ENCODE measurements at places on chromosomes 3 and 15.

- peak; percentile 73 for DNase-seq
These were observed at the start of gene RHOV for GRCh38 chr15:40873694-40874561. RHOV (minus strand) TSS chr15:40874234; CDS start chr15:40874139, 95 bp downstream.

DNA sequence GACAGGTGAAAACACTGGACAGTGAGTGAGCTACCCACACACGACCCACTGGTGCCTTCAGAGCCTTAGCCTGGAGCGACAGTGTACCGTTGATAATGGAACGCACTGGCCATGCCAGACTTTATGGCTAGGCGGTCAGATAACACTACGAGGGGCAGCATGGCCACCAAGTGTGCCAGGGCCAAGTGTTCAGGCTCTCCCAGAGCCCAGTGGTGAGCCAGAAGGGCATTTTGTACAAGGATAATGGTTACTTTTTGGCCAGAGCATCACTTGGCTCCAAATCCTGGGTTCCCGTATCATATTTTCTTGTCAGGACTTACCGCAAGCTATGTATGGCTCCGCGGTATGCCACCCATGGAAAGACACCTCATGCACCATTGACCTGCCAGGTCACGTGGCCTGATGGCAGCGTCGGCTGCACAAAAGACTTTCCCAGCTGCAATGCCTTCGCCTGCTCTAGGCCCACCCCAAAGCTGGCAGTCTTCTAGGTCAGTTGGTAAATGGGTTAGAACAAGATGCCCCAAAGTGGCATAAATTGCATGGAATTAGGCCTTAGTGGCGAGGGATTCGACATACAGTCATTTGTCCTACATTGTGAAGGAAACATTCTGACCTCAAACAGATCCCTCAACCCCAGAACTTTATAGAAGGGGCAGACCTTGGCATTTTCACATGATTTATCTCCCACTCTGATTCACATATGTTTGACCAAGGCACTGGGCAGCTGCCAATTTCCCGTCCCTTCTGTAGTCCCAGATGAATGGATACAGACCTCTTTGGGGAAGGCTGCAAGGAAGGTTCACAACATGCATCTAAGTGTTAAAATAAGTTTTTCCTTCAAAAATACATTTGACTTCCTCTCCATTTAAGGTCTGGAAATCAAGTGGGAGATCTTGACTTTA lies 12.2 kb upstream of the SLC28A1 start:
- no peak for DNase-seq

- no peak for DNase-seq
These were observed 444.2 kb upstream of the GOLIM4 start for GRCh38 chr3:168539909-168540308.

DNA sequence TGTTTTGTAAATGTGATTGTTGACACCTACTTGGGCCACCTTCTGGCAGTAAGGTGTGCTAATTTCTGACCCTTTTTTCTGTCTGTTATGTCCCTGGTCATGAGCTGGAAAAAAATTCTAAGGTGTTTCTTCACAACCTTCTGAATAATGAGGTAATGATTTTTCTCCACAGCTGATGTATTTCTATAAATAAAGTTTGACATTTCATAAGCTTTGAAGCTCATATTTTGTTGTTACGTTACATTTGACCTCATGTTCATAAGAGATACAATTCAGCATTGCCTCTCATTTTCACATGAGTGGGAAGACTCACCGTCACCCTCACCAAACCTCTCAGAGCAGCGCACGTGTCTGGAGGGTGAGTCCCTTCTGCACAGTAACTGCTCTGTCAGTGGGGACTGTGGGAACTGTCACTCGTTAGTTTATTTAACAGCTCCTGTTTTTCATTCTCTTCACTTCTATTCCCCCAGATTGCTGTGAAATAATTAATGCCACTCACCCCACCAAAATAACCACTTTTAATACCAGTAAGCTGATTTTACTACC lies 140.9 kb downstream of the PLCL2 start:
- no peak for DNase-seq

- DNase-seq: no peak
These were observed 2.3 kb downstream of the ADAMTSL3 start for GRCh38 chr15:83656192-83656591.

GRCh38 chr3:50644561-50644960 lies 27.6 kb downstream of the MAPKAPK3 start:
- DNase-seq: no peak

- no peak for DNase-seq
These were observed 7.4 kb downstream of the CISH start for GRCh38 chr3:50604110-50604621.

GRCh38 chr3:185687271-185687878 lies 101.3 kb downstream of the SENP2 start:
- DNase-seq: no peak

DNA sequence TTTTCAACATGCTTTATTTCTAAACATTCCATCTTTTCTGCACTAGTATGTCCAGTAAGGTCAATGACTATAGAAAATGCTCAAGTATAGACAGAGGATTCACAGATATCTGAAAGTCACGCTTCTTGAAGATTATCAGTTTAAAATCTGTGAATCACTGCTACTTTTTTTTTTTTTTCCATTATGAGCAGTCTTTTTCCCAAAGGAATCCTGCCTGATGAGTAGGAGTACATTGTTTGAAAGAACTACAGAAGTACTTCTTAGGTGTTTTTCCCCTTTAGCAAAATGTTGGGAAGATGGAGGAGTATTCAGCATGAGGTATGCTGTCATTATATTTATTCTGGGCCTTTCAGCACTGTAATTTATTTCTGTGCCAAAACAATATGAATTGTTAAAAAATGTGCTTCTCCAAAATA lies 266.2 kb downstream of the NLGN1 start:
- no peak for DNase-seq

GRCh38 chr15:92184679-92185230 lies 208.9 kb upstream of the ST8SIA2 start:
- DNase-seq: no peak

DNA sequence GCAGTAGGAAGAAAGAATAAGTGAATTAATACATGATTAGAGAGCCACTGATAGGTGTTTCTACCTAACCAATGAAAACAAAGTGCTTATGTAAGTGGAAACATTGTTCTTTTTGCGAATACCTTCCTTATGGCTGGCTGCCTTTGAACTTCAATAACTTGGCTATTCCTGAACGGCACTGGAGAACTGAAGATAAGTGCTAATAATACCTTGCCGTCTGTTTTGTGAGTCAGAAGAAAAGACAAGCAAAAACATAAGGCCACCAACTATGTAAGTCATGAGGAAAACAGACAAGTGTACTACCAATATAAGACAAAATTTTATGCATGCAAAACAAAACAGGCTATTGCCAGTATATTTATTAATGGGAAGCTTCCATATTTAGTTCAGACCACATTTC lies 160.6 kb downstream of the SUCLG2 start:
- no peak for DNase-seq

GRCh38 chr15:68610825-68611224 lies 32.0 kb downstream of the CORO2B start:
- DNase-seq: no peak

DNA sequence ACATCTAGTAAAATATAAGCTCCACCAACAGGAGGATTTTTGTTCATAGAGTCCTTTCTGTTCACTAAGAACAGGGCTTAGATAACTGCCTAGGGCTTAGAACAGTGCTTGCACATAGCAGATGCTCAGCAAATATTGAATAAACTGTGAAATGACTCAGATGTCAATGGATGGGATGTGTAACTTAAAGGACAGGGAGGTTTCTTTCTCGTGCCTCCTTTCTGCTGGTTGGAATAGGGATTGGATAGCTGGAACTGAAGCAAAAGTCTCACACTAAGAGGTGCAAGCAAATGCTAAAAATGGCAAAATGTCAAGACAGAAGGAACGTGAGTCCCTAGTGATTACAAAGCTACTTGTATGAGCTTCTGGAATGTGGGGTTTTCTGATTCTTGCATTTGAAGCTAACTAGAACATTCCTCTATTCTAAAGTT lies 392.8 kb upstream of the WNT5A start:
- no peak for DNase-seq

DNA sequence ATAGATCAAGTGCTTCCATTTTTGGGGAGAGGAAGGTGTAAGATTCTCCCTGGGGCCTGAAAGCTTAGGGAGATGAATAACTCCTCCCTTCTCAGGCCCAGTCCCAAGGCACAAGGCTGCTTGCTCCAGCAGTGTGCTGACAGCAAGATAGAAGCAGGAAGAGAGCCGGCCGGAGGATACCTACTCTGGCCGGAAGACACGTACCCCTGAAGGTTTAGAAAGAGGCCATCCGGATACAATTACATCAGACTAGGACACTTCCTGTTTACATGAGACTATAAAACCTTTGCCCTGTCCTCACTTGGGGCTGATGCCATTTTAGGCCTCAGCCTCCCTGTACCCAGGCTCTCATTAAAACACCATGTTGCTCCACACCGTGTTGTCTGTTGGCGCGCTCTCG lies 329.9 kb downstream of the SV2B start:
- DNase-seq: no peak
